ENCODE measurements at places on chromosomes 3 and 15.

- DNase-seq: no peak
Measured at GRCh38 chr3:180421721-180422120, 180.2 kb upstream of the TTC14 start.

GRCh38 chr15:85702321-85703101 is 92.2 kb downstream of the KLHL25 start:
- no peak for DNase-seq

DNA sequence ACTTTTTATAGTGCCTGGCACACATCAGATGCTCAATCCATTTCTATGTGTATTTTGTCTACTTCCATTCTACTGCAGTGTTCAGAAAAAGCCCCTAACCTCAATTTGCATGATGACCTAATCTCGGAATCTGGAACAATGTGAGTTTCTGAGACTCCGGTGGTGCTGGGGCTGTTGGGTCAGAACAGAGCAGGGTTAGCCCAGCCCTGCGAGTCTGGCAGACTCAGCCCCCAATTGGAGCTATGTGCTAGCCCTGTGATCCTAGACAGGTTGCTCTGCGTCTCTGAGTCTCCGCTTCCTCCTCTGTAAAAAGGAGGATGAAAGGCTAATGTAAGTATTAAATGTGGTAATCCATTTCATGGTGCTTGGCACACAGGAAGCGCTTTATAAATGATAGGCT is 95.0 kb upstream of the ICE2 start:
- DNase-seq: no peak

GRCh38 chr15:66620744-66621344 is 55.0 kb upstream of the LCTL start:
- no peak for DNase-seq

- DNase-seq: no peak
Measured at GRCh38 chr3:71258526-71258925, 325.0 kb downstream of the FOXP1 start.

DNA sequence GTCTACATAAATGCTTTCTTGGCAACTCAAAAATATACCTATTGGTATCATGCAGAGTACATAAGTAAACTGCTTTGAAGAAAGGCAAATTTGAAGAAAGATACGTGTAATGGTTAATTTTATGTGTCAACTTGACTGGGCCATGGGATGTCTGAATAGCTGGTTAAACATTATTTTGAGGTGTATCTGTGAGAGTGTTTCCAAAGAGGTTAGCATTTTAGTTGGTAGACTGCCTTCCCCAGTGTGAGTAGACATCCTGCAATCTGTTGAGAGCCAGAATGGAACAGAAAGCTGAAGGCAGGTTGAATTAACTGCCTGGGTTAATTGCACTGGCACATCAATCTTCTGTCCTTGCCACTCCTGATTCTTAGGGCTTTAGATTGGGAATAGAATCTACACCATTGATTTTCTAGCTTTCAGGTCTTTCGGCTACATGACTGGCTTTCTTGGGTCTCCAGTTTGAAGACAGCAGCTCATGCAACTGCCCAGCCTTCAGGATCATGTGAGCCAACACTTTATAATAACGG is 98.3 kb downstream of the CMSS1 start:
- no peak for DNase-seq

- DNase-seq: peak; percentile 56
Measured at GRCh38 chr15:27842526-27842925, 256.6 kb downstream of the OCA2 start.

GRCh38 chr3:140311428-140311827 is 366.4 kb upstream of the TRIM42 start:
- no peak for DNase-seq

- no peak for DNase-seq
Measured at GRCh38 chr3:39125841-39126500, 18.5 kb downstream of the TTC21A start.

- DNase-seq: no peak
Measured at GRCh38 chr3:144491333-144491732, 519.7 kb downstream of the DIPK2A start.

- no peak for DNase-seq
Measured at GRCh38 chr15:74414603-74415338, 19.0 kb downstream of the SEMA7A start.

DNA sequence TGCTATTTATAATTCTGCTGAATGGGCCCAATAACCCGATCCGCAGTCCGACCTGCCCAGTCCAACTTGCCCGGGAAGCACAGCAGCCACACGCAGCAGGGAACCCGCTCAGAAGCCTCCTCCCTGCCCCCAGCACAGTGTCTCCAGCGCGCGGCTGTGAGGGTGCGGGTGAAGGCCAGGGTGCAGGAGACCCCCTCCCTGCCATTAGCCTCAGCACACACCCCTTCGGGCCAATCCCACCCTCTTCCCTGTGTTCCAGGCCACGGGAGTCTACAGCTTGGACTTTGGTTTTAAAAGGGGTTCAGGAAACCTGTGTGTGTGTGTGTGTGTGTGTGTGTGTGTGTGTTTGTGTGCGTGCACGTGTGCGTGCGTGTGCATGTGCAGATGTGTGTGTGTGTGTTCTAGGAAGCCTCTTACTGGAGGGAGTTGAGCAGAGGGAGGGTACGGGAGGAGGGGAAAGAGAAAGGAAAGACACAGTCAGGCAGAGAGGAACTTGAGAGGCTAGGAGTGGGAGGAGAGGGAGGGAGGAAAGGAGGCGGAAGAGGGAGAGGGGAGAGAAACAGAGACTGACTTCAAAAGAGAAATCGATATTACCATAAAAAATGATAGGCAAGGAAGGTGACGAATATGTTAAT is 34.2 kb downstream of the ATP2B2 start:
- no peak for DNase-seq

DNA sequence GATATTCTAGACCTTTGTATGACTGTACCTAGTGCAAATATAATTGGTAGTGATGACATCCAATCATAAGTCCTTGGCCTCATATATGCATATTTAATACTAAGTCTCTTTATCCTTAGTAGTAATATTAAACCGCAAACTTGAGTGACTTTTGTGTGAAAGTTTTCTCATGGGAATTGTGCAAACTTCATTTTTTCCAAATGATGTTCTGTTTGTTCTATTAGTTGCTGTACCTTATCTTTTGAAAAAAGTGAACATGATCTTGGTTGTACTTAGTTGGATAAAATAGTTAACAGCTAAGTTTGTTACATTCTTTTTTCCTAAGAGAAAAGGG is 43.2 kb downstream of the TMEM45A start:
- DNase-seq: no peak

DNA sequence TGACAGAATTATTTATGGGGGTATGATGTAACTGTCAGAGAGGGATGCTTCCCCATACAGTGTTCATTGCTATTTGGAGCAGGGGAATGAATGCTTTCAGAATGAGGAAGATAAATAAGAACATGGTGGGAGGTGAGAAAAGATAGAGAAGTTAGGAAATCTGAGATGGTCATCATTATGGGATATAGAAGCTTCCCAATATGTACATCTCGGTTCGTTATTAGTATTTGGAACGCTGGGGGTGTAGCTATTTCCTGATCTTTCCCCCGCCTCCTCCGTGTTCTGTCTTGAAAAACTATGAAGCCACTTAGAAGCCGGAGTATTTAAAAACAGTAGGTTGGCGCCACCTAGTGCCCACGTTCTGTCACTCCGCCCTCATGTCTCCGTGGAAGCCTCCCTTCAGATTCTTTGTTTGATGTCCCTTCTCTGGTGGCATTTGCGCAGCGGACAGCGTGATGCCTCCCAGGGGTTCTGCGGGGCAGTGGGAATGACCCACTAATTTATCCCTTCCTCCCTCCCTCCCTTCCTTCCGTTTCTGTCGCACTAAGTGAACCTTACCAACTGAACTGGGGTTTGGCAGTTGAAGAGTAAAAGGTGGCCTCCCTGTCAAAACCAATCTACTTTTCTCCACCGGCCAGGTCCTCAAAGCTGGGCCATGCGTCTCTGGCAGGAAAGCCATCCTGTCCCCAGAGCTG is 184.5 kb downstream of the FEZF2 start:
- DNase-seq: peak; percentile 88

- no peak for DNase-seq
Measured at GRCh38 chr3:62236016-62236415, 137.3 kb downstream of the FEZF2 start.

DNA sequence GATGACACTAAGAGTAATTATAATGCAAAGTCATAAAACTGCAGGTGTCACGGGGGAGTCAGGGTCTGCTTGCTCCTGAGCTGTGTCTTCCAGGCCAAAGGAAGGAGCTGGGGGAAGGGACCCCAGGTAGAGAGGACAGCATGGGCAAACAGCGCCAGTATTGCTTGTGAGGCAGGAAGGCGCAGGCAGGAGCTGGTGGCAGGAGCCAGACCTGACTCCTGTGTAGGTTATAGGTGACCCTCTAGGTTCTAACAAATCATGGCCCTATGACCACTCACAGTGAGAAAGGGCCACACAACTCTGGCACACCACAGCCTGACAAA is 1.9 kb downstream of the CISH start:
- no peak for DNase-seq

- no peak for DNase-seq
Measured at GRCh38 chr3:69118555-69118954, 3.8 kb downstream of the LMOD3 start.

DNA sequence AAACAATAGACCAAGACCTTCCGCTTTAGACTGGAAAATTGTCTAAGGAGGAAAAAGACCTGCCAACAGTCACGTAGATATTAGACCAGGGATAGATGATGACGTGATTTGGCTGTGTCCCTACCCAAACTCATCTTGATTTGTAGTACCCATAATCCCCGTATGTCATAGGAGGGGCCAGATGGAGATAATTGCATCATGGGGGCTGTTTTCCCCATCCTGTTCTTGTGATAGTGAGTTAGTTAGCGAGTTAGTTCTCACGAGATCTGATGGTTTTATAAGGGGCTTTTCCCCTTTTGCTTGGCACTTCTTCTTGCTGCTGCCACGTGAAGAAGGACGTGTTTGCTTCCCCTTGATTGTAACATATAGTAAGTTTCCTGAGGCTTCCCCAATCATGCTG is 31.7 kb upstream of the SUCLG2 start:
- no peak for DNase-seq

- no peak for DNase-seq
Measured at GRCh38 chr3:148205977-148206376, 491.7 kb upstream of the AGTR1 start.

- no peak for DNase-seq
Measured at GRCh38 chr3:99474776-99475175, 163.6 kb upstream of the COL8A1 start.

DNA sequence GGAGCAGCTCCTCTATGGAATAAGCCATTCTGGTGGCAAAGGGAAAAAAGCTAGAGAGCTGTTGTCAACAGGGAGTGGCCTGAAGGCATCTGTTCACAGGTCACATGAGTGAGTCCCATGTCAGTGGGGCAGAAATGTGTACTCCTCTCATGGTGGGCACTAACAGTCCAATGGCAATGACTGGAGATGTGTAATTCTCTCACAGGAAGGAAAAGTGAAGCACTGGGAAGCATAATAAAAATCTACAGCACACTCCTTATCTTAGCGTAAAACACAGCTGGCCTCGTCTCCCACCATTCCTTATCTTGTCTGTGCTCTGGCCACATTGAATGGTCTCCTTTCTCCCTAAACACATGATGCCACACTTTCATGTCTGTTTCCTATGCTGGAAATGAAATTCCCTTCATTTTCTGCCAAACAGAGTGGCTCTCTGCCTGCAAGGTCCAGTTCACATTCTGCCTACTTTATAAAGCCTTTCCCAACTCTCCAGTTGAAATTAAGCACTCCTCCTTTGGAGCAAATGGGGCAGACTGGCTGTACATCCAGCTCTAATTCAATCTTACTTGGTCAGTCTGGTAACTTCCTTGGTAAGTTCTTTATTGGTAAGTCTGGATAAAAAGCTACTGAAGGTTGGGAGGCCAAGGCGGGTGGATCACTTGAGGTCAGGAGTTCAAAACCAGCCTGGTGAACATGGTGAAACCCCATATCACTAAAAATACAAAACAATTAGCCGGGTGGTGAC is 139.8 kb downstream of the RPL22L1 start:
- no peak for DNase-seq

DNA sequence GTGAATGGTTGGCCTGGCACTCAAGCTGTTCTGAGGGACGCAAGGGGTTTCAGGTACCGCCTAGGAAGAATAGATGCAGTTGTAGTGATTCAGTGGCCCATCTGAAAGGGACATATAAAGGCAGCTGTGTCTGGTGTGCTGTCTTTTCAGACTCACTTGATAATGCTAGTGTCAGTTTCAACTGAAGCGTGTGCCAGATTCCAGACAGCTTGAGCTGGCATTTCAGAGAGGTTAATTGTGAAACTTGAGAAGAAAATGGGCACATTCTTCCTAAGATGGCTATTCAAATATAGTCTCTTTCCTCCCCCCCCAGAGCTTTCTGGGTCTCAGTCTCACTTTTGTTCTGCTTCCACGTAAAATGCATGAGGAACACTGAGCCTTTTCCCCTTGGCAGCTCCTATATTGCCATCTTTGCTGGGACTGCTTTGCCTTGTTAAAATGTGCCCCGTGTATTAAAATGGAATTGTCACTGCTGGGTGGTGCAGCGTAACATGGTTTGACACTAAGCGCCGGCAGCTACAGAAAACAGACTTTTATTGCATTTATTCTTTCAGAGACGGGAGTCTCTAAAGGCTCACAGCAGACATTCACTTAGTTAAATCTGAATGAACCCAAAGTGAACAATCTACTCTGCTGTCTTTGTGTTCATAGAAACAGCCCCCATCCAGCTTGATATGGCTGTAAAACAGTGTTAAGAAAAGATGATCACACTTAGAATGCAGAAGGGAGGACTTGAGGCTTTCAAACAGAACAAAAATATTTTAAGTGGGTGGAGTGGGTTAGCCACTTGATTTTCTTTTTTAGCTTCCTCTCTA is 478.7 kb downstream of the RBMS3 start:
- DNase-seq: no peak

DNA sequence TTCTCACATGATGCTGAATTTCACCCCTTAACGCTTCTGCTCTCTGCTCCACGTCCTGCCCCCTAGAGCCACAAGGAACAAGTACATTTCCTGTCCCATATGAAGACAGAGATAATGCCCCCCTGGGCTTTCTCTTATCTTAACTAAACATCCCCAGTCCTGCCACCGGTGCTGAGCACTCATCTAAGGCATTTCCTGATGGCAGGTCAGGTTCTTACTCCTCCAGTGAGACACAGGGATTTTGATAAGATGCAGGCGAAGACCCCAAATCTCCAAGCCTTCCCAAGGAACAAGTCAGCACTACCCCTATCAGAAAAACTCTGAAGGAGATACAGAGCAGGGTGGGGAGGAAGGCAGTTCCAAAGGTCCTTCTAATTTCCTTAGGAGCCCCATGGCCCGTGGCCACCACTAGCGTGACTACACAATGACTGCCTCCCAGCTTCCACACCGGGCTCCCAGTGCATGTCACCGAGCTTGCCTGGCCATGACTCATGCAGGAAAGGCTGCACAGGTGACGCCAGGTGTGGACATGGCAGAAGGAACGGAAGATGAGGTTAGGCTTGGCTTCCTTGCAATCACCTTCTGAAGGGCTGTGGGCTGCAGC is 152.9 kb downstream of the XXYLT1 start:
- DNase-seq: no peak
